Activated gamma-delta T cell treated with Interleukin-2 at 50 U/mL for 16 hours (primary cell): ENCODE measurements at places on chromosomes 13 and 19.

DNA sequence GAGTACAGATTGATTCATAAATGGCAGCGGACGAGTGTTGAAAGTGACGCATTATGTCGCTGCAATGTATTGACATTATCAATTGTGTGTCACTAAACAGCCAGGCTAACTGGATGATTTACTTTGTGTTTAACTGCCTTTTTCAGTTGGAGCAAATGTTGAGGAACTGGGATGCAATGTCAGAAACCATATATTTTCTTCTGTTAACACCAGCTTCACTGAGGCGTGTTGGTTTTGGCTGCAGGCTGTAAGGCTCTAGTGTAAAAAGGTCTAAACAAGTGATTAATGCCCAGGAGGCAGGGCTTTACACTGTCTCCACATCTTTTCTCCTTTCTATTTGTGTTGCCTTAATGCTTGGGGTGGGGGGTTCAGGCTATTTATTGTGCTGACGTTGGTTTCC lies 80.1 kb downstream of the GGACT start:
- DNase-seq, result no peak

DNA sequence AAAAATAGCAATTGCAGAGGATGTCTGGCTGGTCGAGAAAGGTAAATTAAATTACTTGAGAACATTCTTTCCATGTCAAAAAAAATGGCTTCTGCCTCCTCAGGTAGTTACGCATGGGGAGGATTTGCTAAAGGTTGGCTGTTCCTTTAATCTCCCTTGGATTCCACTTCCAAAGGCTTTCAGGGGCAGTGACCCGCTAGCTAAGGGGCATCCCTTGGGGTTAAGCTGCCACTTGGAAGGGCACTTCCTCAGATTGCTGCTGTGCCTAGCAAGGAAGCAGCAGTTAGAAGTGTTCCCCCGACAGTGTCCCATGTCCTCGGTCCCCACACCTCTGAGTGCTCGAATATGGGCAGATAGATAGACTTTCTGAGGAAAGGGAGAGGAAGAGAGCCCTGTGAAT lies 108.5 kb downstream of the RGCC start:
- no peak for DNase-seq

GRCh38 chr13:41905600-41906254 lies 55.2 kb downstream of the VWA8 start:
- DNase-seq, result no peak

DNA sequence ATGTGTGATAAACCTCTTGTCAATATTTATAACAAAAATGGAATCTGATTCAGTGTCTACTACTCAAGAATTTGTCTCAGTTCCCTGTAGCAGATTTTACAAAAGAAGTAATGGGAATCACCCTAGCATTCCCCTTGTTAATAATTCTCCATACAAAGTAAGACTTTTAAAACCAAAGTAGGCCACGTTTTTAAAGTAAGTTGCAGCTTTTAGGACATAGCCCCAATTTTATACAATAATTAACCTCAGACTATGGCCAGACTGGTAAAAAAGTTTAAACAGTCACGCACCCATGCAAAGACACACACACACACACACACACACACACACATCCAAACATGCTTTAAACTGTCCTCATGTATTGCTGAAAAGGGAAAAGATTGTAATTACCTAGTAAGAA lies 589.9 kb downstream of the PCDH9 start:
- DNase-seq, result no peak

DNA sequence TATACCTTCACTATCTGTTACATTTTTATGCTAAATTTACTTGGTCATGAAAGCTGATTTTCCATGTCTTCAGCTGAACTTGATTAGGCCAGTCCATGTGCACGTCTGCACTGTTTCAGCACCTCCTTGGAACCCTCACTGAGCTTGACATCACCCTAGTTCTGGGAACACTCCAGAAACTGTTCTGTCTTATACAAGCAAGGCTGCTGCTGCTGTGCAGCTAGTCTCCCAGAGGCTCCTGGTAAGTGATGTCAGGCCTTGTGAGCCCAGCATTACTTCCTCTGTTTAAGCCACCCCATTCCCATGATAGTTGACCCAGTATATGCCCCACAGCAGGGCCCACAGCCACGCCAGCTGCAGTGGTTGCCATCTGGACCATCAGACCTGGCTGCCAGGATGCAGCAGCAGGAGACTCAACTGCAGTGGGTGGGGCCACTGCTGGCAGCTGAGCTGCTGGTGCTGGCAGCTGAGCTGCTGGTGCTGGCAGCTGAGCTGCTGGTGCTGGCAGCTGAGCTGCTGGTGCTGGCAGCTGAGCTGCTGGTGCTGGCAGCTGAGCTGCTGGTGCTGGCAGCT lies 90.5 kb upstream of the AKAP11 start:
- no peak for DNase-seq

- no peak for DNase-seq
Measured at GRCh38 chr19:6023085-6023682, 45.2 kb upstream of the RANBP3 start.

DNA sequence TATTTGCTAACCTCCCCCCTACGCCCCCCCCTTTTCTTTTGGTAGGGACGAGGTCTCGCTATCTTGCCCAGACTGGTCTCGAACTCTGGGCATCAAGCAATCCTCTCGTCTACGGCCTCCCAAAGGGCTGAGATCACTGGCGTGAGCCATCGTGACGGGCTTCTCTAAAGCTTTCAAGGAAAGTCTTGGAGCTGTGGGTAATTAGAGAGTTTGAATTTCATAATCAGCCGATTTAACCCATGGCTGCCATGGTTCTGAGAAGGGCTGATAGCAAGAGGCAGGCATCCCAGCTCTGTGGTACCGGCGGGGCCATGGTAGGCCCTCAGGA lies 679 bp upstream of the ABHD8 start:
- DNase-seq, result no peak

GRCh38 chr13:113862191-113862930 lies 1.5 kb downstream of the GAS6 start:
- DNase-seq, result no peak

DNA sequence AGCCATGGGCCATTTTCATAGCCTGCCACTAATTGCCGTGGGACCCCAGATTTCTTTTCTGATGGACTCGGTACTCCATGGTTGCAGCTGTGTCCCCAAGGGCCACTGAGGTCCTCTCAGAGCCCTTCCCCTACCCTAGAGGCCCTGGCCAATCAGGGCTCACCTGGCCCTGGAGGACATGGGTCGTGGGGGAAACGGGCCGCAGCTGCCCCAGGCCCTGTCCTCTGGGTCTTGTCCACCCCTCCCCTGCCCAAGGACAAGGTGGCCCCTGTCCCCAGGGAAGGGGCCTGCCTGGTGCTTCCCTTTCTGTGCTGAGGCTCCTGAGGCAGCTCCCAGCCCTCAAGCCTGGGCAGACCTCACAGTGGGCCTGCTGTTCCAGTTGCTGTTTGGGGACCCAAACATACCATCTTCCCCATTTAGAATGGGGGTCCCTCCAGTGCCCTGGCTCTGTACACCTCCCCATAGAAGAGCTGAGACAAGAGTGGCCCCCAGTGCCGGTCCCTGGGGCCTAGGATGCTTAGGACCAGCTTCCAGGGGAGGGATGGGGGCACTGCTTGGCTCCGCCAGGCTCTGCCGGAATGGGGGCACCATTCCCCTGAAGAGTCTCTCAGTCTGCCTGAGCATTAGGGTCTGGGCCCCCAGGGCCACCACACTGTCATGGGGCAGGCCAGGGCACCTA lies 3.2 kb downstream of the RAB11B start:
- DNase-seq, result no peak

GRCh38 chr19:8610936-8611300 lies 403 bp upstream of the ADAMTS10 start:
- no peak for DNase-seq

- no peak for DNase-seq
Measured at GRCh38 chr13:48776401-48776800, 122.7 kb downstream of the CYSLTR2 start.

- no peak for DNase-seq
Measured at GRCh38 chr19:7497292-7497691, 8.5 kb upstream of the PEX11G start.
